Amygdala (tissue), 56 donors: ENCODE measurements at places on chromosomes 5 and 9.

GRCh38 chr9:129141066-129142041 lies 30.1 kb downstream of the PTPA start:
- DNase-seq = peak; percentile 15

GRCh38 chr9:114287763-114288192 lies 35.1 kb upstream of the ORM1 start:
- DNase-seq = no peak

GRCh38 chr5:121175986-121176385 lies 675.7 kb upstream of the FTMT start:
- no peak for DNase-seq

- no peak for DNase-seq
Measured at GRCh38 chr9:133729617-133730281, 8.4 kb downstream of the SARDH start.

GRCh38 chr5:156888520-156888919 lies 38.4 kb downstream of the PPP1R2B start:
- DNase-seq = no peak

DNA sequence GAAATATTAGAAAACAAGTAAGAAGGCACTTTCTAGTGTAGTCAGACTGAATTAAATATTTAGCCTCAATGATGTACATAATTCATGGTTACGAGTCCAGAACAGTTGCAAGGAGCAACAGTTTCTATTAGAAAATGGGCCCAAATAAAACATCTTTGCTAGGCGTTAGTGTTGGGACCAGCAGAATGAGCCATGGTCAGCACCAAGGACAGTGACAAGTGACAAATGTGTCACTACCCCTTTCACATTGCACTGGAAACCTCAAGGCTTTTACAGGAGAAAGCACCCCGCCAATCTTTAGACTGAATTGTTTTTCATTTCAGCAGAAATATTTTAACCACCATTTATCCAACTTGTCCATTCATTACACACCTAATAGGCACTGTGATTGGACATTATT lies 301.3 kb upstream of the ADCY2 start:
- DNase-seq = no peak

DNA sequence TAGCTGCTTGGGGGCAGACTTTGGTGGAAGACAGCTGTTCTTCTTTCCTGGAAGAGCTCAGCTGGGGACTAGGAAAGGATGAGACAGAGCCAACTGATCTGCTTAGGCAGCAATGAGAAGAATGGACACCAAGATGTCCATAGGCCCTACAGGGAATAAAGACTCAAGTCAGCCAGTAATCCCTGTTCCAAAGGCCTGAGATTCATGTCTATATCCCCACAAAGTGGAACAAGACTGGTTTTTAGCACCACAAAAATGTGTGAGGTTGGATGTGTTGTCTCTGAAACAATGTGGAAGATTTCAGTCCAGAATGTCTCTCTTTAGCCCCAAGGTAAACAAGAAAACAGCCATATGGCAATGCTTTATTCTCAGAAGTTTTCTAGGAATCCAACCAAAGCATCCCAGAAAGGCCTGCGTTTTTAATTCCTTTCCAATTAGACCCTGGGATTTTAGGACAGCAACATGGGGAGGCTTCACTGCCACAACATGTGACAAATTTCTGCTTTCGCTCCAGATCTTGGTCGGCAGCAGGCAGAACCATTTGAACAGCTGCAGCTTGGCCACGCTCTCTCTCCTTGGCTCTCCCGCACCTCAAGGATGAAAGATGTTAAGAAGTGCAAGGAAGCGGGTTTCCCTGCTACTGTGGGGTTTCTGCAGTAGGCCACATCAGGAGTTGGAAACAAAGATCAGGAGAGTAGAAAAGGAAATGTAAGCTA lies 245.1 kb downstream of the FSTL4 start:
- no peak for DNase-seq

GRCh38 chr5:148932355-148932935 lies 106.0 kb downstream of the ADRB2 start:
- DNase-seq = no peak

DNA sequence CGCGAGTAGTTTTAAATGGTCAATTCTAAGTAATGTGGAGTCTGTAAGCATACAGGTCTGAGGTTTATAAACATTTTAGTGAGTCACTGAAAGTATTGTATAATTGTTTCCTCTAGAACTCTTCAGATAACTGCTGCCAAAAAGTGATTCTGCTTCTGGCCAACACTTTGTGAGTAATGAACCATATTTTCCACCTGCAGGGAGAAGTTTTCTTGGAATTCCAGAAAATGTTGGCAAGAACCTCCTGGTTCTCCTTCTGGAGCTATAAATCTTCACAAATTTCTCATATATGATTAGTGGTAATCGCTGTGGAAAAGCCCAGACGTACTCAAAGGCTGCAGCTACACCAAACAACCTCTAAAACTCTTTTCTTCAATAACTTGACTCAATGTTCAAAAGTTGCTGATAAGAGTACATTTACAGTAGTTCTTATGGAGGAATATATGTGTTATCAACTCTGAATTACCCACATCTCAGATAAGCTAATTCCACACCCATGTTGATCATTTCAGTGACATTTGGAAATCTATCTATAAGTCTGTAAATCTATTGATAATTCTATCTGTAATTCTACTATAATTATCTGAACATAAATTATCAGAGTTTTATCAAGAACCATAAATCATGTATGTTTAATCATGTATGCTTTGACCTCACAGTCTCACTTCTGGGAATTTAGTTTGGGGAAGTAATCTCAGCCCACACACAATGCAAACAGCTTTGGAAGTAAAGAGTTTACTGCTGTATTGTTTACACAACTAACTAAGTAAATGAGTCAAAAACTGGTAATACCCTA lies 74.1 kb downstream of the FNBP1 start:
- no peak for DNase-seq

GRCh38 chr9:14433351-14434157 lies 119.6 kb upstream of the NFIB start:
- no peak for DNase-seq

- DNase-seq = no peak
Measured at GRCh38 chr5:108636135-108636853, 111.4 kb upstream of the FER start.

DNA sequence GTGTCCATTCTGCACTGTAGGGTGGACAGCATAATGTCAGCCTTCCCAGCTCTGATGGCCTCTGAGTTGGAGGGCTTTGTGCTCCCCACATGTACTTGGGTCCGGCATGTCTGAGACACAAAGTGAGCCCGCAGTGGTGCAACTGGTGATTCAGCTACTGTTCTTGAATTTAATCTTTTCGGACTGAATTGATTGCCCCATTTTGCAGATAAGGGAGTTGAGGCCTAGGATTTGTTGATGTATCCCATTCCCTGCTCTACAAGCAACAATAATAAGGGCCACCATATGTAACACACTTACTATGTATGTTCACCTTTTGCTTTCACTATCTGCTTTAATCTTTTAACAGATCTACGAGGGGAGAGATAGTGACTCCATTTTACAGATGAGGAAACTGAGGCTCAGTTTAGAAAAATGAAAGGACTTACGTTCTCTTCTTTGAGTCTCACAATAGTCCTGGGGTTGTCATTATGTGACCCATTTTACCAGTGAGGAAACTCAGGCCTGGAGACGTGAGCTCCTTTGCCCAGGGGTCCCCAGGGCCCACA lies 4.5 kb downstream of the GSN start:
- no peak for DNase-seq

GRCh38 chr5:2908086-2908485 lies 156.6 kb upstream of the IRX2 start:
- DNase-seq = no peak

GRCh38 chr5:120527251-120527650 lies 63.2 kb downstream of the PRR16 start:
- DNase-seq = no peak

DNA sequence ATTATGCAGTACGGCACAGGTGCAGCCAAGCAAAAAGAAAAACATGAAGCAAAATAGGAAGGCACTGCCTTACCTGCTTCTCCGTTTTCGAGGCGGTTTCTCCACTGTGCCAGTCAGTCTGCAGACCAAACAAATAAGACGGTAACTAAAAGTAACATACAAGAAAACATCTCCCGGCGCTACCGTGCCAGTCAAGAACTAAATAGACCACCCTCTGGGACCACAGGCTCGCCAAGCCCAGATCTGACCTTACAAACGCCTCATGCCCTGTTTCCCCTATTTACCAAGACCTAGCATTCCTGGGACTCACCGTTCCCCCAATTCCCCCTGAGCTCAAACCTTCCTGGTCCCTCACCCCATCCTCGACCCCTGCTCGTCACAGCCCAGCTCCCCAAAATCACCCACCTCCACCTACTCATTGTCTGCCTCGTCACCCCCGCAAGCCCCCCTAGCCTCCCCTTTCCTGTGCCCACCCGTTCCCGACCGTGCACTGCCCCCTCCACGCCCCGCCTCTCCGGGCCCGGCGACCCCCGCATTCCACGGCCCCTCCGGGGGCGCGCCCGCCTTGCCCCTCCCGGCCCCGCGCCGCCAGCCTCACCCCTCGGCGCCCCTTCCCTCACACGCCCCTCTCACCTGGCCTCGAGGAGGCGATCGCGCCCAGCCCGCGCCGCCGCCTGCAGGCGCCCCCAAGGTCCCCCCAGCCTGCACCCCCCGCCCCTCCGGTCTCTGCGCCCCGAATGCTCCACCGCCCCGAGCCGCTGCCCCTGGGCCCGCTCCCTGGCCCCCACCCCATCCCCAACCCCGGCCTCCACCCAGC lies 560 bp downstream of the SCAI start:
- no peak for DNase-seq

DNA sequence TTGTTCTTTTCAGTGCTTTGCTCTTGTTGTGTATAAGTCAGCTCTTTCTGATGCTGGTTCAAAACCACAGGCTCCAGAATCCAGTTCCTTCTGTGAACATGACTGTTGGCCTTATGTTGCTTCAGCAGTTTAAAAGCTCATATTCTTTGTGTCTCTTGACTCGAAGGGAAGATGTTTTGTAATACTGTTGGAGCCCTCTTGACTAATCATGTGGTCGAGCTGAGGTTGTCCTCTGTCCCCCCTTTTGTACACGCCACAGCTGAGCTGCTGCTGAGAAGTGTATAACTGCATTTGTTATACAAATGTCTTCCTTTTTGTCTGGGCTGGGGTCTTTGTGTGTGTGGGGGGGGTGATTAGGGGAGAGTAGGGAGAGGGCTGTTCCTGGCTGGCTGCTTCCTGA lies 35.8 kb downstream of the SLC36A1 start:
- DNase-seq = no peak

DNA sequence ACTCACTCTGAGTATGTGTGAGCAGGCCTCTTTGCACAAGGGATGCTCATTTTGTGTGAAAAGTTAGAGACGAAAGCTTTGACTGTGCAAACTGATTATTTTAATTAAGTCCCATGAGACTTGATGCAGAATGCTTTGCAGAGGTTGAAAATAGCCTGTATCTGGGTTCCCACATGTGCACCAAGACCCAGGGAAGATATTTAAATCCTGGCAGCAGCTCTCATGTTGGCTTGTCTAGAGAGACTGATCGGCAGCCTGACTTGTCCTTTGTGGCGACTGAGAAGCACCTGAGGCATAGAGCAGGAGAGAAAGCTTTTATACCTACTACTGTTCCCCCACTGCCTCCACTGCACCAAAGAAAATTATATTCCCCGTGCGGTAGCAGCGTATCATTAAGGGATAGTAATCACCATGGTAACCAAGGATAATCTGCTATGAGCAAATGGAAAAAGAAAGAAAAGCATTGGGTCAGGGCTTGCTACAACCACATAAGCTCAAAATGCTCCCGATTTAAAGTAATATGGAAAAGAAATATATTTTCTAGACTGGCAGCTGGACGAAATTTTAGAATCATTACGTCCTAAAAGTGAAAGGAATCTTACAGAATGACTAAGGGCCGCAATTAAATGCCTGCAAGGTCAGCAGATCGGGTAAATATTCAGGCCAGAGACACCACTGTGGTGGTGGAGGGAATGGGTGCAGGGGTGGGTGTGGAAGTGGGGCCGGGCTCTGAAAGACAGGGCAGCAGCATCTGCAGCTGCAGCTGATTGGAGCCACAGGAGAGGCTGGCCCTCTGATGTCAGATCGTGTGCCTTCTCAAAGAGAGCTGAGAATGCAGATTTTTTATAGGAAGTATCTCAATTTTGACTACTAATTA lies 135.3 kb upstream of the EPB41L4A start:
- DNase-seq = peak; percentile 19

- no peak for DNase-seq
Measured at GRCh38 chr5:2921651-2922050, 170.2 kb upstream of the IRX2 start.

DNA sequence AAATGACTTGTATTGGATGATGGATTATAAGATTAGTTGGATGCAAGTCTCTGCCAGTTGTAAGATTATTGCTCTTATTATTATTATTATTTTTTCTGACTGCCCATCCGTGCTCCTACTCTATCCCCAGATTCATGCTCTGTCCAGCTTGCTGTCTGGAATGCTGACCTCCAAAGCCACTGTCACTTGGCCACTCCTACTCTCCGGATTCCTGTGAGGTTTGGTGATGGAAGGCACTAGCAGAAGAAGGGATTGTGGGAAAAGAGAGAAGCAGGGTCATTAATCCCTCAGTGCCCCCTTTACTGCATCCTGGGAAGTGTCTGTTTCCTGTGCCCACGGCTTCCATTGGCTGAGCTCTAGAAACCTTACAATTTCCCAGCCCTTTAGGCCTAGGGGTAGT lies 76.3 kb upstream of the IL12B start:
- no peak for DNase-seq

- DNase-seq = no peak
Measured at GRCh38 chr5:74629326-74629725, 11.2 kb downstream of the ENC1 start.

DNA sequence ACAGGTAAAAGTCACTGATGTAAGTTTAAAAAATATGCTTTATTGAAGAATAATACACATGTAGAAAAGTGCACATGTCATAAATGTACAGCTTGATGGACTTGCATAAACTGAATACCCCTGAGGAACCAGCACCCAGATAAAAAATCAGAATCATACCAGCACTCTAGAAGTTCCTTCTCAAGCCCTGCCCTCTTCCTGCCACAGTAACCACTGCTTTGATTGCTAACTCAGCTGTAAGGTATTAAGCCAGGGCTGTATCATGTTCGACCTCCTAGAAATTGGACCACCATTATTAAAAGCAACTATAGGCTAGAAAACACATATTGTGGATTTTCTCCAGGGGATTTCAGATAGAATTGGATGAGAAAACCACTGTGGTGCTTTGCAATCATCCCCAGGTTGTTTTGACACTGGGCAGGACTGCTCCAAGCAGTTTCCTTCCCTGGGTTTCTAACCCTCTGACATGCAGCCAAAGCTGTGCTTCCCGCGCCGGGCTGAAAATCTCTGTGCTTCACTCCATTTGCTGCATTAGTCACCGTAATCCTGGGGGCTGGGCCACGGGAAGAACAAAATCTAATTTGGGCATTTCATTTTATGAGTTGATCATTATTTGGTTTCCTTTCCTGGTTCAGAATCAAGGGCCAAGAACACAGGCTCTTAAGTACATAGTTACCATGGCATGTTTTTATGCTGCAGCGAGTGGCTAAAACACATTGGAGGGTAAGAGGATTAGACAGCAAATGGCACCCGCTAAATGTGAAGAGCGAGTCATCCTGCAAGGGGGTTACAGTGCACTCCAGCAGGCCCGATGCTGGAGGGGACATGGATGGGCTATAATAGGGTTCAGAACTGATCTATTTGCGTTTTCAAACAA lies 139.4 kb upstream of the IL12B start:
- no peak for DNase-seq

- DNase-seq = no peak
Measured at GRCh38 chr5:78008356-78008967, 232.3 kb upstream of the TBCA start.
